Pulmonary artery endothelial cell (primary cell): ENCODE measurements at places on chromosomes 1 and 21. TPM values are rescaled to one million over a fixed set of nuclear protein-coding genes. Genes with fewer than 3 reads are reported as not detected.

The LAMB3 gene
- total RNA-seq = 7.1 and 14.5 TPM in 2 replicates

The PCP4 gene
- not detected in 2 replicates for total RNA-seq

The PGLYRP3 gene
- not detected in 2 replicates for total RNA-seq

The GSTM2 gene
- 1.1 and 7.2 TPM in 2 replicates for total RNA-seq

The SPRR5 gene
- not detected in 2 replicates for total RNA-seq

The CNTN2 gene
- not detected in 2 replicates for total RNA-seq

The NEGR1 gene
- 12.4 and 13.3 TPM in 2 replicates for total RNA-seq

The SYT2 gene
- not detected in 2 replicates for total RNA-seq

The ARHGEF10L gene
- total RNA-seq = 0.95 and 4.2 TPM in 2 replicates

The ALPL gene
- total RNA-seq = 0.13 TPM in 1 of 2 replicates, not detected in the other

The SLC6A17 gene
- under 0.01 TPM in 1 of 2 replicates, not detected in the other for total RNA-seq

The KCNN3 gene
- total RNA-seq = 0.20 and 1.4 TPM in 2 replicates

The GBP7 gene
- not detected in 2 replicates for total RNA-seq

The TNFRSF1B gene
- total RNA-seq = 21.1 and 26.1 TPM in 2 replicates

The ROR1 gene
- total RNA-seq = 2.5 and 3.3 TPM in 2 replicates

The CA6 gene
- not detected in 2 replicates for total RNA-seq

The AVPR1B gene
- not detected in 2 replicates for total RNA-seq

The TTC22 gene
- not detected in 2 replicates for total RNA-seq

The EIF3I gene
- 361 and 372 TPM in 2 replicates for total RNA-seq

The C1orf53 gene
- 1.5 and 4.0 TPM in 2 replicates for total RNA-seq

The ARHGEF16 gene
- total RNA-seq = 0.35 and 0.66 TPM in 2 replicates

The ACTL8 gene
- not detected in 2 replicates for total RNA-seq

The REN gene
- not detected in 2 replicates for total RNA-seq

The LEPR gene
- total RNA-seq = 10.2 and 25.1 TPM in 2 replicates

The STUM gene
- not detected in 2 replicates for total RNA-seq

The TCHHL1 gene
- total RNA-seq = not detected in 2 replicates

The MYOG gene
- total RNA-seq = not detected in 2 replicates

The IL19 gene
- not detected in 2 replicates for total RNA-seq

The TINAGL1 gene
- total RNA-seq = 373 and 383 TPM in 2 replicates

The SLC45A1 gene
- 0.78 and 1.2 TPM in 2 replicates for total RNA-seq

The ATP8B2 gene
- total RNA-seq = 77.0 and 112 TPM in 2 replicates

The CLCA4 gene
- total RNA-seq = under 0.01 TPM in 1 of 2 replicates, not detected in the other

The TMPRSS3 gene
- not detected in 2 replicates for total RNA-seq

The XCL1 gene
- not detected in 2 replicates for total RNA-seq

The KRTAP19-3 gene
- total RNA-seq = not detected in 2 replicates

The ETS2 gene
- 57.6 and 64.7 TPM in 2 replicates for total RNA-seq

The LRRC3 gene
- total RNA-seq = 0.71 and 1.5 TPM in 2 replicates

The NUF2 gene
- total RNA-seq = 18.5 and 33.3 TPM in 2 replicates

The EDN2 gene
- total RNA-seq = not detected in 2 replicates

The ADAMTS4 gene
- 26.8 and 43.7 TPM in 2 replicates for total RNA-seq

The TMEM269 gene
- not detected in 2 replicates for total RNA-seq

The METTL25B gene
- total RNA-seq = 7.5 and 7.9 TPM in 2 replicates
